ENCODE measurements at places on chromosomes 2 and 18.

GRCh38 chr18:52694804-52695203, 354.8 kb downstream of the DCC start:
- peak; percentile 5 for DNase-seq

- no peak for DNase-seq
Measured at GRCh38 chr2:131646669-131647297, 119.1 kb downstream of the CCDC74A start.

GRCh38 chr18:48843162-48843561, 107.6 kb downstream of the SMAD7 start:
- DNase-seq, result no peak

GRCh38 chr18:25327584-25327983, 24.4 kb downstream of the ZNF521 start:
- no peak for DNase-seq

- DNase-seq, result no peak
Measured at GRCh38 chr18:47724186-47724975, 206.1 kb downstream of the SMAD2 start.

DNA sequence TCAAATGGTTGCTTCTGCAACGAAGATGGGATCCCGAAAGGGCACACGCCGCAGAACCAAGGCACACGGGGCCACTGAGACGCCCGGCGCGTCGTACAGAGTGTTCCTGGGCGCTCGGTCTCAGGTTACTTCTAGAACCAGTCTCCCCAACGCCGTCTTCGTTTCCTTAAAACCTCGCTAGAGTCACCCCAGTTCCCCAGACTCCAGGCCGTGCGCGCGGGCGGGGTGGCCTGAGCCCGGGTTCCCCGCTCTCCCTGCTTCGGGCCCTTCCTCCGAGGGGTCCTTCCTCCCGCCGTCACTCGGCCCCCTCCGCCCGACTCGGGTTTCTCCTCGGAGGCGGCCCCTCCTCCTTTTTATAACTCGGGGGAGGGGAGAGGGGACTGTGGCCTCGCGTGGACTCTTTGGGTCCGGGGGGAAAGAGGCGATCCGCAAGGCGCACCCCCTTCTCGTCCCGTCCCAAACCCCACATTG, 774 bp upstream of the FZD7 start:
- peak; percentile 39 for DNase-seq

- DNase-seq, result peak; percentile 15
Measured at GRCh38 chr2:219997341-219997851, 370.0 kb downstream of the SLC4A3 start.

DNA sequence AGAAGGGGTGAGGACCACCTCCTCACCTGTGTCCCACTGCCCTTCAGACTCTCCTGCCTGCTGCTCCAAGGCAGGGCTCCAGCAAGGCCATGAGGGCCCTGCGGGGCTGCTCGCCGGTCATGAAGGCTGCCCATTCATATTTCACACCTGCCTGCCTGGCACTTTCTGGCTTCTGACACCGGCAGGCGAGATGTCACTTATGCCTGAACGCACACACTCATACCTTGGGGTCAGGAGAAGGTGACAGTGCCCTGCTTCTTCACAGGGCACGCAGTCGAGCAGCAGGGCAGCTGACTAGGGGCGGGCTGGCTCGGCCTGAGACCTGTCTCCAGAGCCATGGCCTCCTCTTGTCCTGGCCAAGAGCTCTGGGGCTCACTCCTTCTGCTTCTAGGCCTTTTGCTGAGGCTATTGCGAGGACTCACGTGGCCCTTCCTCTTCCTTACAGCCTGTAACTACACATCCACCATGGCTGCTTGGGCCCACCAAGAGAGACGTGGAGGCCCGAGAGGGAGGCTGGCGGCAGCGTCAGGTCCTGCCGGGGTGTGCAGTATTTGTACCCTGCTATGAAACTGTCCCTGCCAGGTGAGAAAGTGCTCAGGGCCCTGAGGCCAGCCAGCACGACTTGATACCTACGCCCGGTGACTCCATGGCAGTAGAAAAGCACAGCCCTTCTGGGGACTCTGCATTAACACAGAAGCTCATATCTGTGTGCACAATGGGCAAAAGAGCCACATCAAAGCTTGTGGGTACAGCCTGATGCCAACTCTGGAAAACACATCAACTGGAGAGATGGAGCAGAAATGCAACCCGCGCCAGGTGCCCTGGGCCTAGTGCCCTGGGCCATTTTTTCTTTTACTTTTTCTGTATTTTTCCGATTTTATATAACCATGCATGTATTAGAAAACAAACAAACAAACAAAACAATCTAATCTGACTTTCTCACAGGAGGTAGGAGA, 30.6 kb downstream of the HS6ST1 start:
- DNase-seq, result no peak

DNA sequence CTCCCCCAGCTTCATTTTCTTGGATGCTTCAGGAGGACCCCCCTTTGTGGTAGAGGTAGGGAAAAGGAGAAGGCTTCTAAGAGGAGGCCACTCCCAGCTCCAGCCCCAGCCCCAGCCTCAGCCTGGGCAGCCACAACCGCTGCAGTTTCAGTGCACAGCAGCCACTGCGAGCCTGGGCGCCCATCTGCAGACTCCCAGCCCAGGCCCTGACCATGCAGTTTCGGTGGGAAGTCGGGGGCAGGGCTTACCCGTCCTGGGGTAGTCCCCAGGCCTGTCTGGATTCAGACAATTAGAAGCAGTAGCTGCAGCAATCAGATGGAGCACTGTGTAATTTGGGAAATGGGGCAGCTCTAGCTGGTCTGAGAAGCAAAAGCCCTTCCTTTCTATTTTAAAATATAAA, 28.6 kb downstream of the ITM2C start:
- no peak for DNase-seq

DNA sequence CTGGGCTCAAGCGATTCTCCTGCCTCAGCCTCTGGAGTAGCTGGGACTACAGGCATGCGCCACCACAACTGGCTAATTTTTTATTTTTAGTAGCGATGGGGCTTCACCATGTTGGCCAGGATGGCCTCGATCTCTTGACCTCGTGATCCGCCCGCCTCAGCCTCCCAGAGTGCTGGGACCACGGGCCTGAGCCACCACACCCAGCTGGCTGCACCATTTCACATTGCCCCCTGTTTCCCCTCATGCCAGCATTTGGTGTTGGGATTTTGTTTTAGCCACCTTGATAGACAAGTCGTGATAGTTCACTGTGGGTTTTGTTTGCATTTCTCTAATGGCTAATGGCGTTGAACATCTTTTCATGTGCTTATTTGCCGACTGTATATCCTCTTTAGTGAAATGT, 5.8 kb upstream of the COLEC11 start:
- DNase-seq, result no peak

DNA sequence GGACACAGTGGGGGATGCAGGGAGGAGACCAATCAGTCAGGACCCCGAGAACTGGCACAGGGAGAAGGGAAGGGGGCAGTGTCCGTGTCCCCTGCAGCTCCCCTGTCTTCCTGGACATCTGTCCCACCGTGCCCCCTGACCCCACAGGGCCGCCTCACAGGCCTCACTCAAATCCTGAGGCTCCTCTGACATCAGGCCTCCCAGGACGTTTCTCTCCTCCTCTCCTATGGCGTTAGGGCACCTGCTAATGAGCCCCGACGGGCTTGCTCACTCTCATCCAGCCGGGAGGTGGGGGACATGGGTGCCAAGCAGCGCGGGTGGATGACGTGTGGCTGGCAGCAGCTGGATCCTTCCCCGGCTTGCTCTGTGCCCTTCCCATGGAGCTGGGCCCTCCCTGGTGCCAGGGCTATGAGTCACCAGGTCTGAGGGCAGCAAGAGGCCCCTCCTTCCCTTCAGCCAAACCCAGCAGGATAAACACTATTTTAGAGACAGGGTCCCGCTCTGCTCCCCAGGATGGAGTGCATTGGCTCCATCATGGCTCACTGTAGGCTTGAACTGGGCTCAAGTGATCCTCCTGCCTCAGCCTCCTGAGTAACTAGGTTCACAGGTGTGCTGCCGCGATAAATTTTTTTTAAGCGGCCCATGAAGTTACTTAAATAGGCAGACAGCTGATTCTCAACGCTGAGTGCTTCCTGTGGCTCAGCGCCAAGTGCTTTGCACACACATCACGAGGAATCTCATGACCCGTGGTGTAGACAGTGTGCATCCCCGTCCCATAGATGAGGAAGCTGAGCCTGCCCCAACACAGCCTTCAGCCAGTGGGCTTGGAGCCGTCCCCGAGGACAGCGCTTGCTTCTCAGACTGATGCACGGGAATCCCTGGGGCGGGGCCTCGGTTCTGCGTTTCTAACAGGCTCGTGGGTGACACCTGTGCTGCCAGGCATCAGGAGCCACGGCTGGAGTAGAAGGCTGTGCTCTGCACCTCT, 64.5 kb upstream of the HDAC4 start:
- DNase-seq, result no peak

GRCh38 chr2:160876029-160876428, 284.2 kb upstream of the TANK start:
- DNase-seq, result no peak

DNA sequence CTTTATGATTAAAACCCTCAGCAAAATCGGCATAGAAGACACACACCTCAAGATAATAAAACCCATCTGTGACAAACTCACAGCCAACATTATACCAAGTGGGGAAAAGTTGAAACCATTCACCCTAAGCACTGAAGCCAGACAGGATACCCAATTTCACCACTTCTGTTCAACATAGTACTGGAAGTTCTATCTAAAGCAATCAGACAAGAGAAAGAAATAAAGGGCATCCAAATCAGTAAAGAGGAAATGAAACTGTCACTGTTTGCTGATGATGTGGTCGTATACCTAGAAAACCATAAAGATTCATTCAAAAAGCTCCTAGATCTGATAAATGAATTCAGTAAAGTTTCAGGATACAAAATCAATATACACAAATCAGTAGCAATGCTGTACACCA, 16.4 kb upstream of the RPRD1A start:
- DNase-seq, result no peak

- peak; percentile 17 for DNase-seq
Measured at GRCh38 chr2:32865399-32866068, 81.2 kb upstream of the LTBP1 start.

DNA sequence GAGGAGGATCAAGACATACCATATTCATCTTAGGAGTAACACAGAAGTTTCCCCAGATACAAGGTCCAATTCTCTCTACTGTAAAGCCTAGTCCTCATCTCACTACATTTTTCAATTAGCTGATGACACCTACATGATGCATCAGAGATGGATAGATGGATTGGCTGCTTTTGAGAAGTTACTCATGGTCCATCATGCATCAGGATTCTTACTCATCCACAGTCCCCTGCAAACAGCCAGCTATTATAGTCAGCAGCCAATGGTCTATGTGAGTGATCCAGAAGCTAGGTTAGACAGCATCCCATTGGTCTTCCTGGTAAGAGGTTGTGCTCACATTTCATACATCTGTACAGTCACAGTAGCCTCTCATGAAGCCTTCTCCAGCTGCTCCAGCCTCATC, 154.5 kb upstream of the NRP2 start:
- no peak for DNase-seq

DNA sequence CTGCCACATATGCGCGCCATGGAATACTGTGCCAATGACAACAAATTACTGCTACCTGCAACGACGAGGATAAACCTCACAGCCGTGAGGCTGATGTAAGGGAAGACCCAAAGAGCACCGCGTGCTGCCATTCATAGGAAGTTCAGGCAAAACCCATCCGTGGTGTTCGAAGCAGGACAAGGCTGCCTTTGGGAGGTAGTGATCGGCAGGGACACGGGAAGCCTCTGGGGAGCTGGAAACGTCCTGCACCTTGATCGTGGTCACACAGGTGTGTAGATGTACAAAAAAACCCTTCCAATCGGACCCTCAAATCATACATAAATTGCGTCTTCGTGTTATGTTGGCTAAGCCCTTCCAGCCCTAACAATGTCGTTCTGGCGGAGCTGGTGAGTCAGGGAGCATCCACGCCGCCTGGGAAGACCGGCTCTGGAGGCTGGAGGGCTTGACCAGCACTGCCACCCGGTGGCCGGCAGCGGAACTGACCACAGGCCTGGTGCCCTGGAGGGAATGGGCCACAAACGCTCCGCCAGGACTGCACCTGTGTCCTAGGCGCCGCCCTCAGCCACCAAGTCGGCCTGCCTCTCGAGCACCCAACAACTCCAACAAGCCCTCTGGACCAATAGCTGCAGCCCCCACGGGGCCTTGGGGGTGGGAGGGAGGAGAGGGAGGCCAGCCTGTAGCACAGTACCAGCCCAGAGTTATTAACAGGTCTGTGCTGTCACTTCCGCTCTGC, 4.1 kb upstream of the NEURL3 start:
- DNase-seq, result peak; percentile 82

DNA sequence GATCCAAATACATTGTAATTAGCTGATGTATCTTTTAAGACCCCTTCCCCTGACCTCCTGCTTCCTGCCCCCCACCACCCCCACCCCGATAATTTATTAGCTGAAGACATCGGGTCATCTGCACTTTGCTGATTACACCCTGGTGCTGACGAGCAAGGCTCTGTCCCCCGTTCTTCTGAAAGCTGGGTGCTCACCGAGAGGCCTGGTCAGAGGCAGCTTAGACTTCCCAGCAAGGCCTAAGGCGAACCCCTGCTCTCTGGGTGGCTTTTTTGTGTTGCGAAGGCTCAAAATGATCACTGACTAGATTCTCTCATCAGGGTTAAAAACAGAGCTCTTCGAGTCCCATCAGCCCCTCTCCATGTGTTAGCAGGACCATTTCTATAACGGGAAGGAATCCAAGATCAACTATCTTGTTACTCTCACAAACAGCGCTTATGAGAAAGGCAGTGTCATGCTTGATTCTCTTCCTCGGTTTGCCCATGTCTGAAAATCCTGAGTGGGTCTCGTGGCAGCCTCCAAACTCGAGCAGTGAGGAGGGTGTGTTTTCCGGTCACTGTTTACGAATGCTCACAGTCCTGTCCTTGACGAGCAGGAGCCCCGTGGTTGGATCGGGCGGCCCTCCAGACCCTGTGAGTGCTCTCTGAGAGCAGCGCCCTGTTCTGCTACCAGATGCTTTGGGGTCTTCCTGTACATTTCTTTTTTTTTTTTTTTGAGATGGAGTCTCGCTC, 201.6 kb downstream of the HDAC4 start:
- DNase-seq, result no peak
